NCI-H460 (cell line): ENCODE measurements at places on chromosomes 7 and 10. TPM values are rescaled to one million over a fixed set of nuclear protein-coding genes. Genes with fewer than 3 reads are reported as not detected.

GRCh38 chr10:112203328-112204076 is 19.9 kb upstream of the GPAM start:
- no peak for DNase-seq

GRCh38 chr10:63250032-63250431 is 116.9 kb downstream of the NRBF2 start:
- no peak for DNase-seq

GRCh38 chr7:71687831-71688599 is 556.1 kb downstream of the GALNT17 start:
- DNase-seq = no peak

DNA sequence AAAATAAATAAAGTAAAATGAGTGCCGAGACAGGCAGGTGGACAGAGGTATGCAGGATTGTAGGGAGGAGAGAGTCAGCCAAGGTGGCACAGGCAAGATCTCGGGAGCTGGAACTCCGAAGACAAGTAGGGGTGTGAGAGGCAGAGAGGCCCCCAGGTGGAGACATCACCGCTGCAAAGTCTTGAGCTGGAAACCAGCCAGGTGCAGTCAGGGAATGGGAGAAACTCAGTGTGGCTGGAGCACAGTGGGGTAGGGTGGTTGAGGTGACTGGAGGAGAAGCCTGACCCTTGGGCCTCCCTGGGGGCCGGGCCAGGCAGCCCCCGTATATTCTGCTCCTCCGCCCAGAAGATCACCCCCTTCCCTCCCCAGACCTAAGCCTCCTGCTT is 4.2 kb downstream of the EPHB4 start:
- DNase-seq = no peak

- no peak for DNase-seq
Observed at GRCh38 chr7:116018731-116019130, 11.8 kb downstream of the TFEC start.

GRCh38 chr7:31958226-31958625 is 112.0 kb downstream of the PDE1C start:
- DNase-seq = no peak

DNA sequence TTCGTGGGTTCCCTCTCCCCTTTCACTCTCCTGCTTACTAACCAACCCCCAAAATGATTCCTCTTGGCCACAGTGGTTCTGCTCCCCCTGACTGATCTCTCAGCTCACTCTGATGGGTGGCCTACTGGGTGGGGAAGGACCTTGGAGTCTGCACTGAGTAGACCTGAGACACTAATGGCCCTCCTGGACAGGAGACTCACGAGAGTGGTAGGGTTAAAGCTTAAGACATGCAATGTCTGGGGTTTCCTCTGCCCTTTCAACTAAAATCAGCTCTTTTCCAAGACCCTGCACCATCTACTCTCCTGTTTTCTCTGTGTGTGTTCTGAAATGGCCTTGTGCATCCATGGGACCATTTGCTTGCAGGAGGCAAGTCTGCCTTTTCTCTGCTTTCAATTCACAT is 631.4 kb downstream of the ACTR3B start:
- DNase-seq = no peak

- DNase-seq = no peak
Observed at GRCh38 chr10:87000491-87000890, 19.6 kb upstream of the FAM25A start.

GRCh38 chr7:3575753-3576531 is 274.9 kb downstream of the SDK1 start:
- DNase-seq = no peak

- no peak for DNase-seq
Observed at GRCh38 chr10:32375631-32376030, 28.7 kb upstream of the EPC1 start.

DNA sequence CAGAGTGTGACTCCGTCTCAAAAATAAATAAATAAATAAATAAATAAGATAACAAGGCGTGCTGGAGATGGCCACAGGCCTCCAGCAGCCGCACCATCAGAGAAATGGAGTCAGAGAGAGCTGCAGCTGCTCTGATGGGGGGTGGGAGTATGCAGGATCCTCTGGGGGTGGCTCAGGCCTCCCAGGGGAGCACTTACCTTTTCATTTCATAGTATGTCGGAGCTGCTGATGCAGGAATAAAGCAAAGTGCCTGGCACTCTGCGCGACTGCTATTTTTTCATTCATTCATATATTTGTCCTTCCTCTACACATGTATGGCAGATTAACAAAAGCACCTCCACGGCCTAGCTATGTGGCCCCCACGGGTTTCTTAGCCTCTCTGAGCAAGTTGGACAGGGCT is 175.9 kb downstream of the CUX1 start:
- no peak for DNase-seq

DNA sequence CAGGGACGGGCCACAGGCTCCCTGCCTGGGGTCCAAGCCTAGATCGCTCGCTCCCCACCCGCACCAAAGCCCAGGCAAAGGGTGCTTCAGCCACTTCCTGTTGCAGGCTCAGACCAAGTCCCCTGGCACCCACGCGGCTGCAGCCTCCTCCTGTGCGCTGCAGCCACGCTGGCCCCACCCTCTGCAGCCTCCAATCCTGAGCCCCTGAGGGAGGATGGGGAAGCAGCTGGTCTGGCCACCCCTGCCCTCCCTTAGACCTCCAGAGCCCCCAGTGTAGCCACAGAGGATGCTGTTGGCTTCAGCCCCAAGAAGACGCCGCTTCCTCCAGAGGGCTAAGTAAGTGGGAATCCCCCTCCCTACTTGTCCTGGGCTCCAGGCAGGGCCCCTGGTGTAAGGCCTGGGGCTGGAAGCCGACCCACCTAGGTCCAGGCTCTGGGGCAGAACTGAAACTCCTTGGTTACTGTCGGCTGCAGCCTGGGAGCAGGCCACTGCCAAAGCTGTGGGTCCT is 9.4 kb downstream of the LIMK1 start:
- no peak for DNase-seq

DNA sequence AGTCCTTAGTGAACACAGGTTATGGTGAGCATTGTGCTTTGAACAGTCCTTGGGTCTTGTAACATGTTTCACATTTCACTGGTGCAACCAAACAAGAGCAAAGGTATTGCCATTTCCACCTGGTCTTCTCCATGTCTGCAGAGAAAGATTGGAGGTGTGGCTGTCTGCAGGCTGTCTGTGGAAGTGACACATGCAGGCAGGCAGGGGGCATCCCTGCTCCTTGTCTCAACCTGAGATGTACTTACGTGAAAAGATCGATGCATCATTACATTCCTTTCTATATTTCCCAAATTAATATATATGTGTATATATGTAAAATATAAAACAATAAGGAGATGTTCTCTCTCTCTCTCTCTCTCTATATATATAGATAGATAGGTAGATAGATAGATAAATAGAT is 54.3 kb downstream of the LRRC18 start:
- DNase-seq = no peak

DNA sequence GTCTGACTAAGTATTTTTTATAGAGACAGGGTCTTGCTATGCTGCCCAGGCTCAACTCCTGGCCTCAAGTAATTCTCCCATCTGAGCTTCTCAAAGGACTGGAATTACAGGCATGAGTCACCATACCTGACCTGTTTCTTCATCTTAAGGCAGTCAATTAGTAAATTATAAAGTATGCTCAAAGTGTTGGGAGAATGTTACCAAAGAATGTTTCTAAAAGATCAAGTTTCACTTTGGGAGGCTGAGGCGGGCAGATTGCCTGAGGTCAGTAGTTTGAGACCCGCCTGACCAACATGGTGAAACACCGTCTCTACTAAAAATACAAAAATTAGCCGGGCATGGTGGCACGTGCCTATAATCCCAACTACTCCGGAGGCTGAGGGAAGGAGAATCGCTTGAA is 117.0 kb downstream of the ALOX5 start:
- no peak for DNase-seq

- DNase-seq = no peak
Observed at GRCh38 chr7:17144322-17144721, 154.1 kb upstream of the AHR start.

GRCh38 chr7:28161331-28161730 is 19.3 kb downstream of the JAZF1 start:
- DNase-seq = no peak

DNA sequence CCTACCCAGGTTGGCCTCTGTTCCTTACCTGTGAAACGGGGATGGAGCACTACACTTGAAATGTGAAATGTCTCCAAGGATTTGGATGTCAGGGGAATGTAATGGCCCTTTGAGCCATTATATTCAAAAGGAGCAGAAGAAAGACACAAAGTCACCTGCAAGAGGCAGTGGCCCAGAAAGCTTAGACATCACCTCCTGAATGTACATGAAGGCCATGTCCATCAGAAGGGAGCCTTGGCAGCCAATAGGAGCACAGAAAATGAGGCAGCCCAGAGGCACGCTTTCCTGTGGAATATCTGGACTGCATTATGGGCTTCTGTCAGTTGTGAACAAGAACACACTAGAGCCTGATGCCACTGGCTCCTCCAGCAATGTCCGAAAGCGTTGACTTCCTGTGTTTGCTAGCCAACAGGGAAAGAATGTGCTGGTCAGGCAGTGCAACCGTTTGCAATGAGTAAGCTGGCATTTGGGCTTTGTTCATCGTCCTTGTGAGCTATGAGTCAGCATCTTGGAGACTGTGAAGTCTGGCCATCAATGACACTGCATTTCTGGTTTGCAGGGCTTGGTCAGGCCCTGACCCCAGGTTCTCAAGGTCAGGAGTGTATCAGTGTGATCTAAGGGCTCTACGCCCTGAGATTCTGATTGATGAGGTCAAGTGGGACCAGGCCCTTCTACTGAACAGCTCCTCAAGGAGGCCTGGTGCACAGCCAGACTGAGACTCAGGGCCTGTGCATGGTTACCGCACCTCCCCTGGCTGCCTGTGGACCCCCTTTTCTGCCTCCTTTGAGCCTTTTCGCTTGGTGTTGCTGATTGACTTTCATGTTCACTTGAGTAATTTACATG is 222.4 kb downstream of the RPS24 start:
- peak; percentile 98 for DNase-seq

The PIK3CG gene
- not detected in 2 replicates for total RNA-seq

The ACTL6B gene
- total RNA-seq = not detected in 2 replicates

The NACAD gene
- total RNA-seq = 0.14 TPM in 1 of 2 replicates, not detected in the other

The STAG3 gene
- total RNA-seq = 0.05 TPM in 1 of 2 replicates, not detected in the other

The FAM241B gene
- 2.3 and 4.9 TPM in 2 replicates for total RNA-seq

The PHYHIPL gene
- not detected in 2 replicates for total RNA-seq

The CXCL12 gene
- total RNA-seq = not detected in 2 replicates

The ADCY1 gene
- total RNA-seq = 1.5 and 2.3 TPM in 2 replicates

The AKR1C1 gene
- total RNA-seq = 1,075 and 1,182 TPM in 2 replicates

The NRP1 gene
- 11.6 and 12.2 TPM in 2 replicates for total RNA-seq

The RASA4 gene
- 2.1 and 4.7 TPM in 2 replicates for total RNA-seq
